NCI-H187 (cell line): ENCODE measurements at places on chromosomes 16 and 17.

DNA sequence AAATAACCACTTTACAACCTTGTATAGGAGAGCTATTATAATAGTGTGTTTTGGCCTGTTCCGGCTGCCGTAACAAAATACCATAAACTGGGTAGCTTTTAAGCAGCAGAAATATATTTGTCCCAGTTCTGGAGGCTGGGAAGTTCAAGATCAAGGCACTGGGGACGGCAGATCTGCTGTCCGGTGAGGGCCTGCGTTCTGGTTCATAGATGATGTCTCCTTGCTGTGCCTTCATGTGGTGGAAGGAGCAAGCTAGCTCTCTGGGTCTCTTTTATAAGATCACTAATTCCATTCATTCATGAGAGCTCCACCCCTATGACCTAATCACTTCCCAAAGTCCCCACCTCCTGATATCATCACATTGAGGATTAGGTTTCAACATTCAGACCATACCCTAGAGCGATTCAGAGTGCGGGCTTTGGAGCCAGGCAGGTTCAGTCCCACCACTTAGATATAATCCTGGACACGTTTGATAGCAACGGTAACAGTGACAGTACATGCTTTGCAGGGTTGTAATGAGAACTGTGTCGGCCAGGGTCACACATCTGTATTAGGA is 76.2 kb upstream of the ZFHX3 start:
- DNase-seq: no peak

GRCh38 chr16:29900102-29900887 is at the start of gene ASPHD1:
ASPHD1 (plus strand) TSS chr16:29900488; CDS start chr16:29900972, 484 bp downstream.
- DNase-seq: no peak

DNA sequence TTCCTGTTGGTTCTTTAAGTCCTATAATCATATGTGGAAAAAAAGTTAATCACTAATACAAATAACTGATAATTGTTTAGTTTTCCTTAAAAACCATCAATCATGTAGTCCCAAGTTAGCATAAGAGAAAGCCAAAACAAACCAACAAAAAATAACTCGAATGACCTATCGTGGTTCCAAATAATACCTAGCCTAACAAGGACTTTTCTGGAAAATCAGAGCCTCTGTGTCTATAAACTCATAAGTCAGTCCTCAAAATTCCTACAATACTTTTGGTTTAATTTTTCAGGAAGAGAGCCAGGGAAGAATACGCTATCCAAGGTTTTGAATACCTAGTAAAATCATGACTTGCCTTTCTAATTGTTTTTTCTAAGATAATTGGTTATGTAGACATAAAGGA is 975.3 kb upstream of the SOX9 start:
- no peak for DNase-seq

DNA sequence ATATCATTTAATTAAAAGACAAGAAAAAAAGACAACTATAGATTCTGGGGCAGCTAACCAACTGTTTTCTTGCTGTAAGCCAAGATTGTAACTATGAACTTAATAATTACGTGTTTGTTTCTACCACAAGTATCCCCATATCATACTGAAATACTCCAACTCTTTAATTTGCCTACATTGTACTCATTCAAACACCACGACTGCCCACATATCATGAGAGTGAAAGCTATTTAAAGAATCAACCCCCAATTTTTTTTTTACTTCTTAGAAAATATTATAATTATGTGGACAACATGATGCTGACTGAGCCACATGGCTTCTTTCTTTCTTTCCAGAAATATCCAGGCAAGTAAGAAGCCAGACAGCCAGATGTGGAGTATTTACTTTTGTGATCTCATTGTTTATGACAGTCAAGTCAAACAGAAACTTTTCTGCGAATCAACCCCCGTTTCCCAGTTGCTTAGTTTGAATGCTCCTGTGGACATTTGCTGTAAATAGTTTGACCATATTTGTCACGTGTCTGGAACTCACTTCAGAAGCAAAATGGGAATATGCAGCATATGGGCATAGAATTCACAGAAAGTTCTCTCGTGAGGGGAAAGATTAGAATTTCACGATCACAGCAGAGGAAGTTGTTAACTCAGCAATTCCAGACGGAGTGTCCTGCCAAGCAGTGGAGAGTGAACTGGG is 126.8 kb upstream of the PSMD7 start:
- DNase-seq: no peak

- DNase-seq: no peak
Observed at GRCh38 chr17:64092113-64092512, 37.8 kb downstream of the ERN1 start.

DNA sequence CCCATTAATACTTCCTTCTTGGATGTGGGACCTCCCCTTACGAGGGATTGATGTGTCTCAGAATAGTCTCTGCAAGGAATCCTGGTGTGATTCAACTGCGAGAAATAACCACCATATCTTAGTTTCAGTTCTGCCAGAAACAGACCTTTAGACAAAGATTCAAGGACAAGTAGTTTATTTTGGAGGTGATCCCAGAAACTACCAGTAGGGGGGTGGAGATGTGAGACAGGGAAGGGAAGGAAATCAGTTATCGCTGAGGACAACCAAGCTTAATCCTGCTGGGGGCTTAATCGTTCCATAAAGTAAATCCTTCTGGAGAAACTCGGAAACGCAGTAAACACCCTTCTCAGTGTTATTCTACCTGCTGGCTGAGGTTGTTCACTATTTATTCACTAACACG is 5.0 kb upstream of the SDR42E1 start:
- DNase-seq: no peak

GRCh38 chr17:19339341-19339815 is 23.1 kb downstream of the B9D1 start:
- no peak for DNase-seq
